ENCODE measurements at places on chromosomes 12 and 14.

DNA sequence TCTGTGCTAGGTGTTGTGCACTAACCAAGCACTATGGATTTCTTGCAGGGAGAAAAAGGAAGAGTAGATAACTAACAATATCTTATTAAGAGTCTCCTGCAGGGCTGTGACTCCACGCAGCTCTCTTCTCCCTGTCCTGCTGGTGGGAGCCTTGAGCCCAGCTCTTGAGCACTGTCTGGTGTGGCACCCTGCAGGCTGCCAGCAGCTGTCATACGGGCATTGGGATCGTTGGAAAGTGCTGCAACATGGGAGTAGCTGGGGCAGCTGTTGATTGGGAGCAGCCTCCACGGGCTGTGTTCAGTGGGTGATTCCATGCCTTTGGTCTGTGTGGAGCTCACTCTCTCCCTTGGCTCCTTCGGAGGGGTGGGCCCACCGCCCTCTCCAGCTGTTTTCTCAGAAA lies 125.3 kb downstream of the FBXL14 start:
- DNase-seq, result no peak

- DNase-seq, result no peak
Observed at GRCh38 chr12:132657004-132657727, 30.0 kb downstream of the POLE start.

DNA sequence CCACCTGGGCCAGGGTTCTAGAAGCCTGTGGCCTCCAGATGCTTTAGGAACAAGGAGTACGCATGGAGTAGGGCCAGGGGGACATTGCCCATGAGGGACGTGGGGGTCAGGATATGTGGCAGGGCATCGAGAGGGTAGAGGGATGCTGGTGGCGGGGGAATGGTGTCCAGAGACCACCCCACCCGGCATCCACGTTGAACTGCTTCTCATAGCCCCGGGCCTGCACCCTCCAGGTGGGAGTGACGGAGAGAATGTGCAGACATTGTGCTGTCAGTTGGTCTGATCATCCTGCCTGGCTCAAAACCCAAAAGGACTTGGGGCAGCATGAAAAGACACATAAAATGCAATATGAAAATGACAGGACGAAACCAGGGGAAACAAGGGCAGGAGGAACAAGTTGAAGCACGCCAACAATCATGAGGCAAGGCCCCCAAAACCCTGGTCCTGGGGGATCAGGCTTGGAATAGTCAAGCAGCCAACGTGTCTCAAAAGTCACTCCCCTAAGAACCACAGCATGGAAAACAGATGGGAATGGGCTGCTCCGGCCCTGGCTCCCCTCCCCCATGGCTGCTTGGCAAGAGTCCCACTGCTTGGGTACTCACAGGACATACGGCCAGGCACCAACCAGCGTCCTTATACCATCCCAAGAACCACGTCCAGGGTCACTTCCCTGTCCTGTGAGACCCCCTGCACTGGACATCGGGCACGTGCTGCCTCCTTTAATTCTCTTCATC lies 117.9 kb downstream of the DICER1 start:
- no peak for DNase-seq

DNA sequence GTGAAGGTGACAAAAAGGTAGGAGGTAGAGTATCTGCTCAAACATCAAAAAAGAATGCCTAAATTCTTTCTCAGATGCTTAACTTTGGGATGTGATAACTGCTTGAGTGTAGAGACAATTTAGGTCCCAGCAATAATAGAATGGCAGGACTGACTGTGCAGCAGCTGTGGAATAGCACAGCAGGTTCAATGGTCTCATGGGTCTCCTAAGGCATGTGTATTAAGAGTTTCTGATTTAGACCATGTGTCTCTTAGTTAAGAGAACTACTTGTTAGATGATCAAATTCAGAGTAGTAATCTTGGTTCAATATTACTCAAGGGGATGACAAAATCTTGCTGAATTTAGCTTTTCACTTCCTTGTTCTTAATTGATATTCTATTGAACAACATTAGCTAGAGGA lies 72.0 kb downstream of the ALX1 start:
- DNase-seq, result no peak

DNA sequence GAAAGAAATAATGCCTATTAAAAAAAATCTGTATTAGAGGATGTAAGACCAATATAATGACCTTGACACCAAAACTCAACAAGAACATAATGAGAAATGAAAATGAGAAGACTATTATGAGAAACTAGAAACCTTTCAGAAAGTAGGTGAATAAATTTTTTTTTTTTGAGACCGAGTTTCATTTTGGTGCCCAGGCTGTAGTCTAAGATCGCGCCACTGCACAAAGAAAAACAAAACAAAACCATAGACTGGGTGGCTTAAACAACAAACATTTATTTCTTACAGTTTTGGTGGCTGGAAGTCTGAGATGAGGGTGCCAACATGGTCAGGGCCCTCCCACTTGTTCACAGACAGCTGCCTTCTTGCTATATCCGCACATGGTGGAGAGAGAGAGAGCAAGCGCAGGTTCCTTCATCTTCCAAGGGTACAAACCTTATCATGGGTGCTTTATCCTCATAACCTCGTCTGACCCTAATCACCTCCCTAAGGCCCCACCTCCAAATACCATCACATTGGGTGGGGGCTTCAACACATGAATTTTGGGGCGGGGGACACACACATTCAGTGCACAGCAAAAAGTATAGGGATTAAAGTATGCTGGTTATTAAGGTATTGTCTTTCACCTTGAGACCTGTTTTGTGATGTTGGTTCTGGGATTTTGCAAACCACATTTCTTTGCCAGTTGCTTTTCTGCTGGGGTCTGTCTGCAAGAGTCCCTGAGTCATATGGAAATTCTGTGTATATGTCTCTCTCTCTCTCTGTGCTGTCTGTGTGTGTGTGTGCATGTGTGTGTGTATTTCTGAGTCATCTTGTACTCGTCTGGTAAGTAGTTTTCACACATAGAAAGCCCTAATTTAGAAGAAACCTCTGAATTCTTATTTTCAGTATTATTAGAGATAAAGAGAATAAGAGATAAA lies 26.2 kb downstream of the ZCRB1 start:
- DNase-seq, result no peak

- DNase-seq, result no peak
Observed at GRCh38 chr14:87351007-87351406, 642.0 kb downstream of the GALC start.

- DNase-seq, result no peak
Observed at GRCh38 chr12:111309584-111309983, 59.3 kb downstream of the PHETA1 start.
